ENCODE measurements at places on chromosomes 3 and 15.

DNA sequence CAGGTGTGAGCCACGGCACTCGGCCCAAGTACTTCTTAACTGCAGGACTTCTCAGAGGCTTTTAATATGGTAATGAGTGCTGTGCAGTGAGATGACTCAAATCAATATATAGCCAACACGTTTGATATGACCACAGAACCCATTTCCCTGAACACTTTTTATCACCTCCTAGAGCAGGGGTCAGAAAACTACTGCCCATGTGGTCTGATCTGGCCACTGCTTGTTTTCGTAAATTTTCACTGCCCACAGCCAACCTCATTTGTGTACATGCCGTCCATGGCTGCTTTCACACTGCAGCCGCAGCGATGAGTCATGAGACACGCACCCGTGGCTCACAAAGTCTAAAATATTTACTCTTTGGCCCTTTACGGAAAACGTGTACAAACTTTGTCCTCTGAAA, 179.2 kb downstream of the RORA start:
- no peak for DNase-seq

DNA sequence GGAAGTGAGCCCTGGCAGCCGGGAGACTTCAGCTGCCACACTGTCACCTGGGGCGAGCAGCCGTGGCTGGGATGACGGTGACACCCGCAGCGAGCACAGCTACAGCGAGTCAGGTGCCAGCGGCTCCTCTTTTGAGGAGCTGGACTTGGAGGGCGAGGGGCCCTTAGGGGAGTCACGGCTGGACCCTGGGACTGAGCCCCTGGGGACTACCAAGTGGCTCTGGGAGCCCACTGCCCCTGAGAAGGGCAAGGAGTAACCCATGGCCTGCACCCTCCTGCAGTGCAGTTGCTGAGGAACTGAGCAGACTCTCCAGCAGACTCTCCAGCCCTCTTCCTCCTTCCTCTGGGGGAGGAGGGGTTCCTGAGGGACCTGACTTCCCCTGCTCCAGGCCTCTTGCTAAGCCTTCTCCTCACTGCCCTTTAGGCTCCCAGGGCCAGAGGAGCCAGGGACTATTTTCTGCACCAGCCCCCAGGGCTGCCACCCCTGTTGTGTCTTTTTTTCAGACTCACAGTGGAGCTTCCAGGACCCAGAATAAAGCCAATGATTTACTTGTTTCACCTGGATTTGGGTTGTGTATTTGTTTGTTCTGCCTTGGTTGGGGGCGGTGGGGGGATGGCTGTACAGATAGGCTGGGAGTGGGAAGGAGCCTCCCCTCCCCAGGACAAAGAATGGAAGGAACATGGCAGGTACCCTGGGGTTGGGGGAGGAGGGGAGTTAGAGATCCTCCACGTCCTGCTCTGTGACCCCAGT, 2.9 kb upstream of the GRM2 start:
- DNase-seq, result peak; percentile 16

- no peak for DNase-seq
Measured at GRCh38 chr3:171548917-171549316, 88.7 kb upstream of the TNIK start.

GRCh38 chr3:155407331-155407730, 113.8 kb upstream of the STRIT1 start:
- no peak for DNase-seq

DNA sequence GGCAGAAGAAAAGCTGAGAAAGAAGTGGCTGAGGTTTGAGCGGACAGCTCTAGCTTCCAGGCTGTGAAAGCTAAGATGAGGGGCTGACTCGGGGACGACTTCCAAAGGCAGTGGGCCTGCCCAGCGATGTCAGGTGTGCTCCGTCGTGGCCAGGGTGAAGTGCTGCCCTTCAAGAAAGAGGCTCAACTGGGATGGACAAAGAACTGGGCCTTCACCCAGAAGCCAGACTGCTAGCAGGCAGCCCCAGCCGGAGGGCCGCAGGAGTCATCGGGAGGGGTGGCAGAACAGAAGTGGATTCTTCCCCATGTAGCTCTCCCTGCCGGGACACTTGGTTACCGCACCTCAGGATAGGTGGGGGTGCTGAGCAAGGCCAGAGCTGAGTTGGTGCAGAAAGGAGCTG, 13.1 kb upstream of the SEC13 start:
- no peak for DNase-seq

DNA sequence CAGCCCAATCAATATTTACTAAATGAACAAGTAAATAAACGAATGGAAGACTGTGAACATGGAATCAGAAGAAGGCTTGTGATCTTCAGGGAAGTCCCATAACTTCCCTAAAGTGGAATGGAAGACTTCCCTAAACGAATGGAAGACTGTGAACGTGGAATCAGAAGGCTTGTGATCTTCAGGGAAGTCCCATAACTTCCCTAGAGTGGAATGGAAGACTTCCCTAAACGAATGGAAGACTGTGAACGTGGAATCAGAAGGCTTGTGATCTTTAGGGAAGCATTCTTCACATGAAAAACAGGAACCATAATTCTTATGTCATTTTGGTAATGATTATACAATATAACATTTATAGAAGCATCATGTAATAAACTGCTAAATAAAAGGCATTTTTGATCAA, 38.8 kb downstream of the EOGT start:
- no peak for DNase-seq

GRCh38 chr3:123021996-123022510, 5.5 kb downstream of the SEMA5B start:
- DNase-seq, result no peak

DNA sequence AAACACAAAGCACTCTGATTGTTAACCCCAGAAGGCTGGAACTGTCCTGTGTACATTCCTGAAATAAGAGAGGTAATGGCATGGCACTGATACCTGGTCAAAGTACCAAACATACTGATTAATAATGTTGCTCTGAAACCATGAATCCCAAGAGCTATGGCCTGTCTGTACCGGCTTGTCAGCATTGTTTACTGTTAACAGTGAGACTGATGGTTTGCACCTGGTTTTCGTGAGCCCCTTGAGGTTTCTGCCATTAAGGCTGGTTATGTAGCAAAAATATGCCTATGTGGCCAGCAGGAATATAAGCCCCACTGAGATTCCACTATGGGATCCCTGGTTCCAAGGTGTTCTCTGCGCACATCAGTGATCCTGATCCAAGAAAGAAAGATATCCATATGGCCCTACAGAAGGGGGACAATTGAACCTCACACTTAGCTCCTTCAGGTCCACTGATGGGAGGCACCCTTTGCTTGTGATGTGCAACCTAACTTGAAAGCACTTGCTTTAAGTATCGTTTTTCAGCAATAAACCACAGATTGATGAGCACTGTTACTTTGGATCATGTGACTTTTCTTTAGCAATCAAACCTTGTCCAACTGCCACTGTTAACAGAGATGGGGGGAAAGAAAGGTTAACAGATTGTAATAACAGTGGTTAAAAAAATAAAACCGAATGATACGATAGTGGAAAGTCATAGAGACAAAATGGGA, 65.2 kb downstream of the TBL1XR1 start:
- no peak for DNase-seq

- no peak for DNase-seq
Measured at GRCh38 chr3:110612045-110612444, 459.6 kb upstream of the NECTIN3 start.

- DNase-seq, result no peak
Measured at GRCh38 chr3:115968871-115969270, 345.6 kb downstream of the GAP43 start.

GRCh38 chr15:49031804-49032203, 14.4 kb downstream of the SECISBP2L start:
- DNase-seq, result no peak

DNA sequence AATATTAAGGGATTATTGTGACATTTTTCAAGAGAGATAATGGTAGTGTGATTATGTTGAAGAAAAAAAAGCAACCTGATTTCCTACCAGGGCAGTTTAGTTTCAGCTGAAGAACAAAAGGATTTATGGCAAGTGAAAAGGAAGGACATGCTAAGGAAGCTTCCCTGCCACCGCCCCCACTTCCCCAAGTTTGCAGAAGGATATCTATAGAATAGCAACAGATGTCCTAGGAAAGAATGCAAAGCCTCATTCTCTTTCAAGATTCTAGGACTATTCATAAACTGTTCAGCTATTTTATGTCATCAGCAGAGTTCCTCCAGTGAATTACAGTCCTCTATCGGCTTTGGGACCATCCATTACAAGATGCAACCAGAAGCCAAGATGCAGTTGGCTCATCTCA, 160.8 kb downstream of the SATB1 start:
- DNase-seq, result no peak

DNA sequence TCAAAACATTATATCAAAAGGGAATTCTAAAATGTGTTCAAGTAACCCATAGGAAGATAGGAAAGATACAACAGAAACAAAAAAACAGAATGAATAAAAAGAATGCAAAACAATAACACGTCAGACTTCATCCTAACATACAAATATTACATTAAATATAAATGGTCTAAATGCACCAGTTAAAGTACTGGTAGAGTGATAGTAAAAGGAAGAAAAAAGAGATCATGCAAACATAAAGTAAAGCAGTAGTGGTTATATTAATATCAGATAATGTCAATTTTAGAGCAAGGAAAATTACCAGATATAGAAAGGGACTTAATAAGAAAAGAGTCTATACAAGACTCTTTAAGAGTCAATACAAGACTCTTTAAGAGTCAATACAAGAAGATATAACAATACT, 755.7 kb downstream of the MCTP2 start:
- DNase-seq, result no peak

DNA sequence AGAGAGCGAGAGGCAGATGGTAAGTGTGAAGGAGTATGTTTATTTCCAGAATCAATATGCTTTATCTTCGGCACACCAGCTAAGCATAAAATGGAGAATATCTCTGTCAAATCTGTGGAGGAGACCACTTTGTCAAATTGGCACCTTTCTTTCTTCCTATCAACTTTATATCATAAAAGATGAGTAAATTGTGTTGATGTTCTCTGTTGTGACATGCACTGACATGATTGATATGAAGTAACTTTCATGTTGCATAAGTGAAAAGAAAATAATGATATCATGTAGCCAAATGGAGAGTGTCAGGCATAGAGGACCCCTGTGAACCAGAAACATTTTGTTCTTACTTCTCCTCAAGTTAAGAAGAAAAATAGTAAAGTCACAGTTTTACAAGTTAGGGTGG, 753.8 kb downstream of the ZNF385D start:
- DNase-seq, result no peak

DNA sequence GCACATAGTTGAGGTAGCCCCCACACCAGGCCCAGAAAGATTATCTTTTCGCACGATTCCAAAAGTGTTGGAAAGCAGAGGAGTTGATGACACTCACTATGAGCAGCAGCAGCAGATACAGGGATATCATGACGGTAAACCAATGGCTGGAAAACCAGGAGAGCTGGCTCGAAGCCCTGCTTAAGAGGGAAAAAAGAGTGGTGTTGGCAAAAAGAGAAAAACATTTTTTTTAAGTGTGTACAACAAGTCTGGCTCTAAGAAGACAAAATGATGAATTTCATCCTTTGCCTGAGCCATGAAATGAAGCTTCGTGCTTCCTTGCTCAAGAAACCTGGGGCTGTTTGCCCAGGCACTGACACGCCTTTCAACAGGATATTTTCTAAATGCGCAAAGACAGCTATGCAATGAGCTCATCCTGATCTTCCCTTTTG, 27.3 kb downstream of the PARP16 start:
- no peak for DNase-seq

- no peak for DNase-seq
Measured at GRCh38 chr3:7733933-7734332, 767.7 kb upstream of the LMCD1 start.

DNA sequence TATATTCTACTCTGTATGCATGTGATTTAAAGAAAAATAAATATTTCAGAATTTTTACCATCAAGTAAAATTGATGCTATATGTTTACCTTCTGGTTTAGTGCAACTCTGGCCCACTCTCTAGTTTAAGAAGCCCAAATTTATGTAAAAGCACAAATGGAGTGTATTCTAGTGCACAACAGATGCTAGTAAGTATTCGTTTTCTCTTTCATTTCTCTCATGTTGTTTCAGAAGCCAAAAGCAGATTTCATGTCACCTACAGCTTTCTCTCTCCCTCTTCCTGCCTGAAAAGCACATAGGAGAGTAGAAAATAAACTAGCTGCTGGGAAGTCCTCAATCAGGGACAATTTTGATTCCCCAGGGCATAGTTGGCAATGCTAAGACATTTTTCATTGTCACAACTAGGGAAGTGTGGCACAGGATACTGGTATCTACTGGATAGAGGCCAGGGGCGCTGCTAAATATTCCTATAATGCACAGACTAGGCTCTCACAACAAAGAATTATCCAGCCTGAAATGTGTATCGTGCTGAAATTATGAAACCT, 147.4 kb upstream of the ARHGEF26 start:
- DNase-seq, result no peak

DNA sequence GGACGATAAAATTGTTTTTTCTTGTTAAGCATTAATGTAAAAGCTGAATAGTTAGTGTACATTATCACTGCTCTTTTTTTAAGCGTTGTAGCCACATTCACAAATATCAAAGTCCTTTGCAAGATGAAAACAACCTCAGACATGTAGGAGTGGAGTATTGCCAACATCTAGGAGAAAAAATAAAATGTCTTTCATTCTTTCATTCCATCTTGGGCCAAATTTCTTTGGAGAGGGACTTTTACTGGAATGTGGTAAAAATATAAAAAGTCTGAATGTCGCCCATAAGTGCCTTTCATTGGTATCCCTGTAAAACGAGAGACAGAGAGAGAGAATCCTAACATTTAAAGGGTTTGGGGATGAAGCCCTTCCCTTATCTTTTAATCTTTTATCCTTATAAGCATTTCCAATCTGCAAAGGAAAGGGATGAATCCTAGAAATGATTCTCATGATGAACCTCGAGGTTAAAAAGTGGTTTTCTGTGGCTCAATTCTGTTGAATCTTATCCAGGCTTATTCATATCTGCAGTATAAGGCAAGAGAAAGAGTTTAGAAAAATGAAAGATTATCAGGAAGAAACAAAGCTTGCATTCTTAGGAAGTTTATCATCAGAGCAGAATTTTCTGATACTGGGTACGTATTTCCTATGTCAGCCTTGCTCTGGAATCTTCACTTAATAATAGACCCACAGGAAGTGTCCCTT, 1031.7 kb downstream of the MCTP2 start:
- no peak for DNase-seq

- no peak for DNase-seq
Measured at GRCh38 chr3:59654123-59654479, 604.3 kb upstream of the CFAP20DC start.

GRCh38 chr3:108036984-108037741, 53.7 kb downstream of the CD47 start:
- no peak for DNase-seq

- no peak for DNase-seq
Measured at GRCh38 chr3:54283470-54283869, 161.1 kb downstream of the CACNA2D3 start.
